ENCODE measurements at places on chromosomes 7 and 10. TPM values are rescaled to one million over a fixed set of nuclear protein-coding genes. Genes with fewer than 3 reads are reported as not detected.

GRCh38 chr10:109773288-109774120, 149.8 kb downstream of the XPNPEP1 start:
- DNase-seq: no peak

GRCh38 chr10:31317652-31318381, 1.2 kb upstream of the ZEB1 start:
- no peak for DNase-seq

The ZNF736 gene
- not detected for total RNA-seq

DNA sequence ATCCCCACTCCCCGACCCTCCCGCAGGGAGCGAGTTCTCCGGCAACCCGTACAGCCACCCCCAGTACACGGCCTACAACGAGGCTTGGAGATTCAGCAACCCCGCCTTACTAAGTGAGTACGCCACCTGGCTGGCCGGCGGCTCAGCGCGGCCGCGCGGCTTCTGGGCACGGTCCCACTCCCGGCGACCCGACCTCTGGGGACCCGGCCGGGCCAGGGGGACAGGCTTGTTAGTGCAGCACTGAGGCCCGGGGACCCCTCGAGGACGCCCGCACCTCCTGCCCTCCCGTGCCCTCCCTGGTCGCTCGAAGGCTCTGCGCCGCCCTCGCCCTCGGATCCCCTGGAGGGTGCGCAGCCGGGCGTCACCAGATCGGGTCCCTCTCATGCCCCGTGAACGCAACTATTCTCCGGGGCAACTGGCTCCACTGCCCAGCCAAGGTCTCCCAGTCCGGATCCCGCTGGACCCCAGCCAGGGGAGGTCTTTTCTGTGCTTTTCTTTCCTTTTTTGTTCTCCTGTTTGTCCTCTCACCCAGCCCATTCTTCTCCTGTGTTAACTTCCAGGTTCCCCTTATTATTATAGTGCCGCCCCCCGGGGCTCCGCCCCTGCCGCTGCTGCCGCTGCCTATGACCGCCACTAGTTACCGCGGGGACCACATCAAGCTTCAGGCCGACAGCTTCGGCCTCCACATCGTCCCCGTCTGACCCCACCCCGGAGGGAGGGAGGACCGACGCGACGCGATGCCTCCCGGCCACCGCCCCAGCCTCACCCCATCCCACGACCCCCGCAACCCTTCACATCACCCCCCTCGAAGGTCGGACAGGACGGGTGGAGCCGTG, 81.8 kb downstream of the PAX2 start:
- DNase-seq: peak; percentile 84

DNA sequence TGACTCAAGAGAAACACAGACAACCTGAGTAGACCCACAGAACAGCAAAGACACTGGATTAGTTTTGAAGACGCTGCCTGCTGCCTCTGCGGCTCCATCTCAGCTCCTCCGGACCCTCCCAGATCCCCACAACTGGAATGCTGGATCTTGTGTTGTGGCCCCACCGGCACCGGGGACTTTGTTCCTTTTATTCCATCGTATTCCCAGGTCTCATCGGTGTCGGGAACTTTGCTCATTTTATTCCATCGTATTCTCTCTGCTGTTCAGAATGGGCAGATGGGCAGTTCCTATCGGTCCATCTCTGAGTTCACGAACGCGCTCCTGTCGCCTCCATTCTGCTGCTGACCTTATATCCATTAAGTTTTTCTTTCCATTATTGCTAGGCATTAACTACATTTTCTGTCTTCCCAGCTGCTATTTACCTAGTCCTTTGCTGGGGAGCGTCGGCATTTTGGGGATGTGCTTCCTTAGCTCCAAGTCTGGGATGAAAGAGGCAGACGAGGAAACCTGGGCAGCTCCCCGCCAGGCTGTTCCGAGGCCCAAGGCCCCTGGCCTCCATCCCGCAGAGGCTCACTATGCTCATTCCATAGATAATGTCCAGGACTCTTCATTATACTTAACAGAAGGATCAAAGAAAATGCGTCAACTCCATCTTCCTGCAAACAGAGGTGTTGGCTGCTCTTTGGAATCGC, 192.4 kb downstream of the MAD1L1 start:
- no peak for DNase-seq

DNA sequence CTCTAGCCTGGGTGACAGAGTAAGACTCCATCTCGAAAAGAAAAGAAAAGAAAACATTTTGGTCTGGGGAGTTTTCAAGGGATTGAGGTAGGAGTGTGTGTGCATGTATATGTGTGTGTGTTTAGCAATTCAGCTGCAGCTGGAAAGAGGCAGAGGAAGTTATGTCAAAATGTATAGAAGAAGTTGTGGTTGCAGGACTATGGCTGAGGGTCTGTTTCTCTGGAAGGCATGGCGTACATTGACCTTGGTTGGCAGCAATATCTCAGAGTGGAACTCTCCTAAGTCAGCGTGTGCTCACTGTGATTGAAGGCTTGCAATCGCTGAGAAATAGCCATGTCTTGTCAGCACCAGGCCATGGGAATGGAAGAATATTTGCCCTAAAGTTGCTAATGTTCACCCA, 28.6 kb upstream of the RHBDD2 start:
- DNase-seq: no peak

The DIP2C gene
- total RNA-seq: 15.1 TPM

The CEP41 gene
- 11.5 TPM for total RNA-seq

- no peak for DNase-seq
Measured at GRCh38 chr7:76211216-76211615, 9.5 kb downstream of the SRRM3 start.

The IDI2 gene
- total RNA-seq: not detected

- DNase-seq: no peak
Measured at GRCh38 chr7:22435105-22435504, 64.9 kb downstream of the STEAP1B start.

DNA sequence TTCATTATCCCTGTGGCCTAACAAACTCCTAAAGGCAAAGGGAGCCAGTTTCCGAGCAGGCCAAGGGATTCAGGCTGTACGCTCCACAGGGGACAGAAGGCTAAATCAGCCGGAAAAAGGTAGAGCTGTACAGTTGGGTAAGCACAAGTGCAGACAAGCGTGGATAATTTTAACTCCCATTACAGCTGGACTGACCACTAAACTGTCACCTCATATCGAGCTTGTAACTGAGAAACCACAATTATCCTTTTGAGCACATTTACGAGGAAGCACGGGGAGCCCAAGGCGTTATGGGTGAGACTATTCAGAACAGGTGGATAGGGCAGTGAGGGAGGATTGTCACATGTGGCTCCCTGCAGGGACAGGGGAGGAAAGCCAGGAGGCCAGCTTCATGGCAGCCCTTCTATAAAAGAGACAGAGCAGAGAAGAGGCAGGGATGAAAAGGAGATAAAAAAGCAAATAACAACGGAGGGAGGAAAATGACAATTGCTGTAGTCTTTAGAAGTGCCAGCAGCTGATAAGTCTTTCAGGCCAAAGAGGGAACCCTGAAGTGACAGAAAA, 288.0 kb downstream of the FGFR2 start:
- peak; percentile 68 for DNase-seq
